ENCODE measurements at places on chromosomes 12 and 14.

DNA sequence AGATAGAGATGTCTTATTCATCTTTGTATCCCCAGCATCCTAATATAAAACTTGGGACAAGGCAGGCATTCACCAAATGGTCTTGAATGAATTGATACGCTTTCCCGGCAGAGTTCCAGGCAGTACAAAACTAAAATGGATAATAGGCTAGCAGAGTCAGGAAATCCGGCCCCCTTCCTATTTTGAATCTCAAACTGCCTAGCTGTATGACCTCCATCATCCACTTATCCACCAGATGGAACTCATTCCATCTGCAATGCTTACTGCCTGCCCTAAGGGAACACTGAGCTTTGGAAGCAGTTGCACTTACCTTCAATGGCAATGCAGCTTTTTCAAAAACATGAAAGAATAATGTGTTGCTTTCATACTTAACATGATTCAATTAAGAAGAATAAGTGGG, 43.4 kb downstream of the BDKRB1 start:
- DNase-seq = no peak

- no peak for DNase-seq
Measured at GRCh38 chr14:66070542-66071319, 415.4 kb upstream of the CCDC196 start.

- no peak for DNase-seq
Measured at GRCh38 chr12:97148941-97149559, 242.0 kb downstream of the NEDD1 start.

DNA sequence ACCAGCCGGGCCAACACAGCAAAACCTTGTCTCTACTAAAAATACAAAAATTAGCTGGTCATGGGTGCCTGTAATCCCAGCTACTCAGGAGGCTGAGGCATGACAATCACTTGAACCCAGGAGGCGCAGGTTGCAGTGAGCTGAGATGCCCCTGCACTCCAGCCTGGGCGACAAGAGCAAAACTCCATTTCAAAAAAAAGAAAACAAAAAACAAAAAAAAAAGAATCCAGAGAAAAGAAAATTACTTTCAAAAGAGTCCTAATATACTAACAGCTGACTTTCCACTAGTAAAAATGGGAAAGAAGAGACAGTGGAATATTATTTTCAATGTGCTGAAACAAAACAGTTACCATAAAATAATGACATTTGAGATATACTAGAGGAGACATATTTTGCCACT, 8.3 kb upstream of the INSM2 start:
- no peak for DNase-seq

DNA sequence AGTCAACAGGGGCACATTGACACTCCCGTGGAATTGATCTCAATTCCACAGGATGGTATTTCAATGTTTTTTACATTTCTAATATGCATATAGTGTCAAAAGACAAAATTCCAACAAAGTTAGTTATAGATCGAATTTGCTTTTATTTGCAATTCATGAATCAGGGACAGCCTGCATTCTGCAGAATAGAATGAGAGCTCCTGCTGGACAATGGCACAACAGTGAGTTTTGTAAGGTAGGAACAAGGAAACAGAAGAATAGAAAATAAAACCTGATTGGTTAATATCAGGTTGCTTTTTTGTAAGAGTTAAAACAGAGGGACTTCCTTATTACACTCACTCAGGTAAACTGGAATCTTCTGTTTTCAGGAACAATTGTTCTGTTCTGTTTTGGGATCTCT, 32.8 kb upstream of the NEDD1 start:
- no peak for DNase-seq

DNA sequence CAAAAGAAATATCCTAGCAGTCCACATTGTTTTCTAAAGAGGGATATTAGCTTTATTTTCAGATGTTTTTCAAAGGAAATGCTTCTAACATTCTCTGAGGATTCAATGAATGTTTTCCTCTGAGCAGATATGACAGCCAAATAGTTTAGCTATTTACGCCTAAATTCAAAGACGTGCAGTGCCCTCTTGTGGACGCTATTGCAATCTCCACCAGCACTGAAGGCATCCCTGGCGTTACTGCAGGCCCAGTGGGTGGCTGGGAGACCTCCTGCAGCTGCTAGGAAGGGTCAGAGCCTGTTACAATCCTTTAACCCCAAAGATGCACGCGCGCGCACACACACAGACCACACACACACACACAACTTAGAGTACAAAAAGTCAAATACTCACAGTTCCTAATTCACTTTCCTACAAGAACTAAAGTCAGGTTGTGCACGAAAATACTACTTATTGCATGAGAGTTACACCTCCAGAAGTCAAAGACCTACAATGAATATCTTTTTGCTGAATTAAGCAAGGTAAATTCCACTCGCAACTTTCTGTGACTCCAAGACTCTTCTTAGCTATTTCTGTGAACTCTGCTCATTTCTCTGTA, 589.3 kb upstream of the TMEM132C start:
- no peak for DNase-seq

GRCh38 chr14:101823511-101824120, 62.1 kb downstream of the PPP2R5C start:
- DNase-seq = no peak
